Lung (tissue), 17 donors: ENCODE measurements at places on chromosomes 12 and 14. TPM values are rescaled to one million over a fixed set of nuclear protein-coding genes. Genes with fewer than 3 reads are reported as not detected.

Gene CCDC38
- polyA plus RNA-seq, result 0.05 TPM

Gene CPM
- 70.7 TPM for polyA plus RNA-seq

Gene KRT82
- polyA plus RNA-seq, result not detected

Gene CLEC7A
- polyA plus RNA-seq, result 18.4 TPM

Gene KLRC3
- polyA plus RNA-seq, result 0.44 TPM

Gene KRT86
- polyA plus RNA-seq, result 0.11 TPM

Gene HCAR1
- polyA plus RNA-seq, result 0.29 TPM

- H3K27me3 ChIP-seq, result no peaks in the 10 kb centered on the region
- DNase-seq, result no peak
- H3K36me3 ChIP-seq, result no peaks in the 10 kb centered on the region
- peaks cover 36% of the 10 kb centered on the region for H3K4me1 ChIP-seq
- no peak overlapping the region for H3K4me3 ChIP-seq
These were observed 118.2 kb upstream of the TMCC3 start for GRCh38 chr12:94768398-94769046.

DNA sequence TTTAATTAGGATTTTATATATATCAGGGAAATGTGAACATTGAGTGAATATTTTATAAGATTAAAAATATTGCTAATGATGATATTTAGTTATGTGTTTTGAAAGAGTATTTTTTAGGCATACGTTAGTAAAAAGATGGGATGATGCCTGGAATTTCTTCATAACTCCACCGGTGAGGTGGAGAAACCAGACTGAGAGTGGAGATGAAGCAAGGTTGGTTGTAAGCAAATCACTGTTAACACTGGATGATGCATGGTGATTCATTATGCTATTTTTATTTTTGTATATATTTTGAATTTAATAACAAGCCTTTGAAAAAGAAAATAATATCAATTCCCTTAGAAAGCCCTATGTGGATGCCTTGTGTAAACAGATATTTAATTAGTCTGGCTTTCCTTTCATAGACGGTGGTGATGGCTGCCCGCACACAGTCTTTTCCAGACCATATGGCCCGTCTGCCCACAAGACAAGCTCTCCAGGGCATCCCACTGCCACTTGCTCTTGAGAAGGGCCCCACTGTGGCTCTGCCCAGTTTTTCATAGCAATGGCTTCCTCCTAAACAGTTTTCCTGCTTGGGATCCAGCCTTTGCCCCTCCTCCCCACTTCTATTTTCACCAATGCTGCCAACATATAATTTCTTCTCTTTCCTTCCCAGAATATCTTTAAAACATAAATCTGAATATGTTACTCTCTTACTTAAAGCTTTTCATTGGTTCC, 95.4 kb downstream of the HELB start:
- H3K27ac ChIP-seq, result no peak overlapping the region
- H3K36me3 ChIP-seq, result no peaks in the 10 kb centered on the region
- H3K4me3 ChIP-seq, result no peak overlapping the region
- H3K27me3 ChIP-seq, result peaks cover 7% of the 10 kb centered on the region
- no peak for DNase-seq

GRCh38 chr14:103058164-103059055, 1.1 kb upstream of the CDC42BPB start:
- peak overlapping the region; percentile 74 for H3K27ac ChIP-seq
- H3K36me3 ChIP-seq, result no peaks in the 10 kb centered on the region
- H3K27me3 ChIP-seq, result no peaks in the 10 kb centered on the region
- no peaks in the 10 kb centered on the region for H3K4me1 ChIP-seq
- DNase-seq, result peak; percentile 29
- H3K4me3 ChIP-seq, result peak overlapping the region; percentile 73

GRCh38 chr12:9118158-9118557, 2.4 kb upstream of the A2M start:
- peak overlapping the region; percentile 33 for H3K27ac ChIP-seq
- peaks cover 4% of the 10 kb centered on the region for H3K36me3 ChIP-seq
- peaks cover 18% of the 10 kb centered on the region for H3K4me1 ChIP-seq
- H3K4me3 ChIP-seq, result no peak overlapping the region
- no peaks in the 10 kb centered on the region for H3K27me3 ChIP-seq

- no peaks in the 10 kb centered on the region for H3K36me3 ChIP-seq
- no peak for DNase-seq
- no peak overlapping the region for H3K27ac ChIP-seq
- peaks cover 10% of the 10 kb centered on the region for H3K4me1 ChIP-seq
- H3K27me3 ChIP-seq, result no peaks in the 10 kb centered on the region
- H3K4me3 ChIP-seq, result no peak overlapping the region
These were observed 50.2 kb downstream of the CLMN start for GRCh38 chr14:95269493-95269892.

- no peaks in the 10 kb centered on the region for H3K36me3 ChIP-seq
- H3K4me3 ChIP-seq, result no peak overlapping the region
- H3K27ac ChIP-seq, result no peak overlapping the region
- no peaks in the 10 kb centered on the region for H3K4me1 ChIP-seq
- H3K27me3 ChIP-seq, result no peaks in the 10 kb centered on the region
These were observed 228.9 kb upstream of the CAND1 start for GRCh38 chr12:67039995-67040860.

DNA sequence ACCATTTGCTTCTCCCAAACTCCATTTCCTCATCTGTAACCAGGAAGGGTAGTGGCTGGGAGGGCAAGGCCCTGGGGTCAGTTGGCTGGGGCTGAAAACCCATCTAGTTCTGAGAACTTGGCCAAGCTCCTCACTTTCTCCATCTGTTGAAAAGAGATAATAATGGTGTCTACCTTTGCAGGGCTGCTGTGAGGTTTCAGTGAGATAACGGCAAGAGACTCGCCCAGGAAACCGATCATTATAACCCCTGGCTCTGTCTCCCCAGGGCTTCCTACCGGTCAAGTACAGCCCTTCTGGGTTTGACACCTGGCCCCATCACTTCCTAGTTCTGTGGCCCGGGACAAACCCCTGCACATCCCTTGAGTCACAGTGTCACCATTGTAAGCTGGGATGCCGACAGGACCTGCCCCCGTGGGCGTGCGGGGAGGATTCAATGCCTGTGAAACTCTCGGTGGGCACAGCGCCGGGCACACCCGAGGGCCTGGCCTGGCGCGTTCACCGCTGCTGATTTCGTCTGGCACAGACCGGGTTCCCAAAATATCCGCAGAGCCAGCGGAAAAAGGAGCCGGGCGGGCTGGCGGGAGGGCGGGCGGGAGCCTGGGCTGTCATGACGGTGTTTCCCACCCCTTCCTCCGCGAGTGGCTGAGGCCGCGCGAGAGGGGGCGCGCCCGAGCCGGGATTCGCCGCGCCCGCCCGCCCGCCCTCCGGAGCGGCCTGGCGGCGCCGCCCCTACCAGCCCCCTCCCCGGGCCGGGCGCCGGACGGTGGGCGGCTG, 4.4 kb downstream of the KMT5A start:
- H3K27ac ChIP-seq, result peak overlapping the region; percentile 93
- H3K27me3 ChIP-seq, result no peaks in the 10 kb centered on the region
- H3K4me3 ChIP-seq, result peak overlapping the region; percentile 65
- H3K36me3 ChIP-seq, result peaks cover 22% of the 10 kb centered on the region
- H3K4me1 ChIP-seq, result peaks cover 12% of the 10 kb centered on the region
- DNase-seq, result peak; percentile 89

- no peak overlapping the region for H3K4me3 ChIP-seq
- no peak for DNase-seq
- no peaks in the 10 kb centered on the region for H3K4me1 ChIP-seq
- no peak overlapping the region for H3K27ac ChIP-seq
- no peaks in the 10 kb centered on the region for H3K36me3 ChIP-seq
These were observed 11.3 kb downstream of the NR1H4 start for GRCh38 chr12:100484891-100485471.

DNA sequence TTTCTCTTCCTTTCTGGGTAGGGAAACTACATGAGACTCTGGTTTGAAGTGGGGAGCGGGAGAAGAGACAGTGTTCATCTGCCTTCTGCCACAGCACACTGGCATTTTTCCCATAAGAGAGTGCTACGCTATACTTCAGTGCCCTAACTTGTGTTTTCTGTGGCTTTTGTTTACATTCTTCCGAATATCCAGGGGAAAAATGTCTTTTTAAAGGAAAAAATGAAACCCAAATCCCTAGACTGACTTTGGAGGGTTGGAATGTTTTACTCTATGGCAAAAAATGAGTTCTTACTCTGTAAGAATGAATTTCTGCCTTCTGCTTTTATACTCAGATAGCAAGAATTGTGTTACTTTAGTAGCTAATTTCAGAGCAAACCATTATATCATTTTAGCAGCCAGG, 88.1 kb upstream of the TMEM263 start:
- H3K27ac ChIP-seq, result no peak overlapping the region
- H3K36me3 ChIP-seq, result no peaks in the 10 kb centered on the region
- peaks cover 2% of the 10 kb centered on the region for H3K4me1 ChIP-seq
- no peaks in the 10 kb centered on the region for H3K27me3 ChIP-seq

GRCh38 chr12:87368259-87368658, 660.9 kb downstream of the C12orf50 start:
- no peak for DNase-seq
- H3K4me1 ChIP-seq, result no peaks in the 10 kb centered on the region
- H3K27ac ChIP-seq, result no peak overlapping the region
- no peaks in the 10 kb centered on the region for H3K36me3 ChIP-seq
- H3K4me3 ChIP-seq, result no peak overlapping the region

DNA sequence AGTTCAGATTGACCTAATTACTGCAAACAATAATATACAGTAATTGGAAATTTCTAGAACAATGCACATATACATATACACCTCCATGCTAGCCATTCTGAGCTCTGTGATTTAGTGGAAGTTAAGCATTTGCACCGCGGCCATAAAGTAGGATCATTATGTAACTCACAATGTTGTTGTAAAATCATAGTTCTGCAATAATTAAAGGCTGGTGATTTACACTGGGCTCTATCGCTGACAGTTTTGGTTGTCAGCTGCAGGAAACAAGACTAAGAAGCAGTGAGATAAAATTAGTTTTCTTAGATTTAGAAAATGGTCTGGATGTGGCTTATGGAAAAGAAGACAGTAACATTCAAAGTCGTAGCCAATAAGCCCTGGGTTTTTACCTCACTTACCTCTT, 776.3 kb downstream of the TMEM121 start:
- DNase-seq, result no peak
- no peak overlapping the region for H3K4me3 ChIP-seq
- no peaks in the 10 kb centered on the region for H3K36me3 ChIP-seq
- H3K4me1 ChIP-seq, result no peaks in the 10 kb centered on the region

- no peaks in the 10 kb centered on the region for H3K36me3 ChIP-seq
- H3K4me1 ChIP-seq, result peaks cover 8% of the 10 kb centered on the region
- peak; percentile 55 for DNase-seq
- H3K27ac ChIP-seq, result peak overlapping the region; percentile 11
These were observed 157.5 kb upstream of the HIF1A start for GRCh38 chr14:61537563-61538463.

- H3K4me1 ChIP-seq, result no peaks in the 10 kb centered on the region
- H3K4me3 ChIP-seq, result no peak overlapping the region
- H3K27me3 ChIP-seq, result no peaks in the 10 kb centered on the region
- no peak overlapping the region for H3K27ac ChIP-seq
- H3K36me3 ChIP-seq, result no peaks in the 10 kb centered on the region
- peak; percentile 37 for DNase-seq
These were observed 30.8 kb downstream of the PAWR start for GRCh38 chr12:79659961-79660431.

DNA sequence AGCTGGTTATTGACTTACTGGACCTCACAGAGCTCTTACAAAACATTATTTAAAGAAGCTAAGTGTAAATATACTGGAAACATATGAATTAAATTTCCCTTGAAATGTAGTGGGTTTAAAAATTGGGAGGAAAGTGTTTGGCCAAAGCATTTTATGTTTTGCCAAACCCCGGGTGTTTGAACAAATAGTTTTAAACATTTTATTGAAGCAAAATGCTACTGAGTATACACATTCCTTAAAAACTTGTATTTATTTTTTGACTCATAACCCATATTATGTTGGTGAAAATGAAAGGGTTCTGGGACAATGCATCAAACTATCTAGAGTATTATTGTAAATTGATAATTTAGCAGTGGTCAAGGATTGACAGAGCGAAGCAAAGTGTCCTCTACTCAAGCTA, 1048.5 kb downstream of the SLC6A15 start:
- no peaks in the 10 kb centered on the region for H3K27me3 ChIP-seq
- no peaks in the 10 kb centered on the region for H3K36me3 ChIP-seq
- DNase-seq, result no peak
- no peak overlapping the region for H3K27ac ChIP-seq
- H3K4me1 ChIP-seq, result no peaks in the 10 kb centered on the region

- no peak overlapping the region for H3K4me3 ChIP-seq
- no peak for DNase-seq
- H3K27me3 ChIP-seq, result no peaks in the 10 kb centered on the region
- H3K27ac ChIP-seq, result no peak overlapping the region
- peaks cover 30% of the 10 kb centered on the region for H3K4me1 ChIP-seq
- peaks cover 4% of the 10 kb centered on the region for H3K36me3 ChIP-seq
These were observed 34.4 kb upstream of the SELPLG start for GRCh38 chr12:108668063-108668462.

- H3K27me3 ChIP-seq, result no peaks in the 10 kb centered on the region
- no peaks in the 10 kb centered on the region for H3K4me1 ChIP-seq
- no peak for DNase-seq
- H3K36me3 ChIP-seq, result no peaks in the 10 kb centered on the region
- no peak overlapping the region for H3K4me3 ChIP-seq
These were observed 115.0 kb upstream of the SRRM4 start for GRCh38 chr12:118866346-118866745.

GRCh38 chr12:125185740-125186470, 120.7 kb downstream of the AACS start:
- H3K27me3 ChIP-seq, result peaks cover 44% of the 10 kb centered on the region
- no peaks in the 10 kb centered on the region for H3K4me1 ChIP-seq
- no peak within 1 kb of the TSS for H3K27ac ChIP-seq
- H3K4me3 ChIP-seq, result no peak within 1 kb of the TSS
- no peaks in the 10 kb centered on the region for H3K36me3 ChIP-seq

- H3K27me3 ChIP-seq, result peaks cover 24% of the 10 kb centered on the region
- peak overlapping the region; percentile 57 for H3K27ac ChIP-seq
- H3K4me3 ChIP-seq, result no peak overlapping the region
- H3K36me3 ChIP-seq, result no peaks in the 10 kb centered on the region
These were observed 1.6 kb downstream of the MSI1 start for GRCh38 chr12:120367233-120367923.

GRCh38 chr14:99628887-99629618, 15.9 kb upstream of the HHIPL1 start:
- no peaks in the 10 kb centered on the region for H3K27me3 ChIP-seq
- H3K4me3 ChIP-seq, result no peak overlapping the region
- peak; percentile 69 for DNase-seq
- H3K27ac ChIP-seq, result no peak overlapping the region
- H3K36me3 ChIP-seq, result no peaks in the 10 kb centered on the region
